Muscle of back (tissue), 13 donors: ENCODE measurements at places on chromosomes 16 and 17.

DNA sequence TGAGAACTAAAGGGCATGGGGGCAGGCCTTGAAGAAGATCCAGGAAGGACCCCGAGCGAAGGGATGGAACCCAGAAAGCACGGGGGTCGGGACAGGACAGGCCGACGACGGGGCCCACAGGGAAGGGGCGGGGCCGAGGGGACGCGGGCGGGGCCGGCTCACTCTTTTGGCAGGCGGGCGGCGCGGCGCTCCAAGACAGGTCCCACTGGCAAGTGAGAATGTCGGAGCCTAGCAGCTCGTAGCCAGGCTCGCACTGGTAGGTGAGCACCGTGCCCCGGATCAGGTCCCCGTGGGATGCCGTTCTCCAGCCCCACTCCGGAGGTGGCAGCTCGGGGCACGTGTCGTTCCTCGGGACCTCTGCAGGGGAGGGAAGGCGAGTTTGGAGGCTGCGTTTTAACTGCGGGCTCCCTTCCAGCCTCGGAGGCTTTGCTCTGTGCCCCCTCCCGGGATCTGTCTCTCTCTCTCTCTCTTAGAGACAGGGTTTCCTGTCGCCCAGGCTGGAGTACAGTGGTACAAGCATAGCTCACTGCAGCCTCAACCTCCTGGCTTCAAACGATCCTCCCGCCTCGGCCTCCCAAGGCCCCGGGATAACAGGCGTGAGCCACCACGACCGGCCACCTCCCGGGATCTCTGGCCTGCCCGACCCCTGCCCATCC lies 13.7 kb upstream of the CDIPT start:
- DNase-seq: no peak

- no peak for DNase-seq
Measured at GRCh38 chr16:11094075-11094856, 149.9 kb downstream of the CLEC16A start.

DNA sequence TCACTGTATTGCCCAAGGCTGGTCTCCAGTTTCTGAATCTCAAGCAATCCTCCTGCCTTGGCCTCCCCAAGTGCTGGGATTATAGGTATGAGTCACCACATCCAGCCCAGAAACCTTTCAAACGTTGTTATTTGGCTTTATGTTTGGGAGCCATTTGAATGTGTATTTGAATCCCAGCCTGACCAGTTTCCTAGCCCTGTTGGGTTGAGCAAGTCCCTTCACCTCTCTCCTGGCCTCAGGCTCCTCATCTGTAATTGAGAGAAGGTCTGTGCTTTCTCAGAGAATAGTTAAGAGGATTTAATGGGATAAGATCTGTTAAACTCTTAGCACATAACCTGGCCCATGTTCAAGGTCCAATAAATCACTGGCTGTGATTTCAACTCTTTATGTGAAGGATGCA lies 385.8 kb upstream of the RBFOX1 start:
- DNase-seq: no peak

GRCh38 chr17:81256616-81257015 lies 17.5 kb downstream of the NDUFAF8 start:
- DNase-seq: no peak

DNA sequence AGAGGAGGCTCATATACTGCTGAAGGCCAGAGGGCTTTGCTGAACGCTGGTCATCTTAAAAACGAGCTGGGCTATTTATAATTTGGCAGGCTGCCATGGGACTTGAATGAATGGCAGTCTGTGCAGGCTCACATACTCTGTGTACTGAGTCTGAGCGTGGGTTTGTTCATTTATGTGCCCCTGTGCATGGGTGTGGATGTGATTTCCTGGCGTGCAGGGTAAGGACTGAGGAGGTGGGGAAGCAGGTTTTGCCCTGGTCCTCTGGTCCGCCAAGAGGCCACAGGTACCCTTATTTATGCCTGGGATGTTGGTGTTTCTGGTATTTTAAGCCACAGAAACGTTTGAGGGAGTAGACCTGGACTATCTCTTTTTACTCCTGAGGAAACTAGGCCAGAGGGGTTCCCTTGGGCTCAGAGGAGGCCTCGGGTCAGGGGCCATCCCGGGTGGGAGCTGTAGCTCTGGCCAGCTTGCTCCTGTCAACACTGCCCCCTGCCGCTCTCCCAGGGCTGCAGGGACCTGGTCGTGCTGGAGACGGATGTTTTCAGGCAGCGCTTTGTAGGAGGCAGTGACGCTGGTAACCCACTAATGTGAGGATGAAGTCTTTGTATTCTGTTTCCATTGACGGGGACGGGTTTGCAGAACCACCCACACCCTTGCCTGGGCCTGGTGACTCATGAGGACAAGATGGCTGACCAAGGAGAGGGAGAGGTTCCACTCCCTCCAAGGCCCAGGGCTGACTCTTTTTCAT lies 184.4 kb downstream of the MSI2 start:
- DNase-seq: peak; percentile 75

DNA sequence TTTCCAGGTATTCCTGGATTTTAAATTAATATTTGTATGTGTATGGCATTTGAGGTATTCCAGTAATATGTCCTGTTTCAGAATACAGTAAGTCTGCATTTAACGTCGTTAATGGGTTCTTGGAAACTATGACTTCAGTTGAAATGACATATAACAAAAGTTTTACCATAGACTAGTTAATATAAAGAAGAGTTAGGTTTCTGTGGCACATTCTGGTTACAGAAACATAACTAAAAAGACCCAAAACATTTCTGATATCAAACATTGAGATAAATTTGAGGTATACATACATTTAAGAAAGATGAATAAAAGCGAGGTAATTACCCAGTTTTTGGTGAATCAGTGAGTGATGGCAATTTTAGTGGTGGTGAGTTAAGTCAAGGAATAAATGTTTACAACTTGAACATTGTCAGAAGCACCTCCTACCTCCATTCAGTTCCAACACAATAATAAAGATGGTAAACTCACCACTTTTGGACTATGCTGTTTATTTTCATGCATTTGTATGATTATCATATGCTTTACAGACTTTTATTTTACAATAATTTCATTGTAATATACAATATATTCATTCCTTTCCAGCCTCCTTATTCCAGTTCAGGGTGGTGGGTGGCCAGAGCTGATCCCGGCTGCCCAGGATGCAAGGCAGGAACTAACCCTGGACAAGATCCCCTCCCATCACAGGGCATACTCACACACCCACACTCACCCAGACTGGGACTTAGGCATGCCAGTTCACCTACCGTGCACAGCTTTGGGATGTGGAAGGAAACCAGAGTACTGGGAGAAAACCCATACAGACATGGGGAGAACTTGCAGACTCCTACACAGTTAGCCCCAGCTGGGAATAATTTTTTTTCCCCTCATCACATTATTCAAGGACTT lies 9.7 kb downstream of the LUC7L3 start:
- DNase-seq: no peak

- no peak for DNase-seq
Measured at GRCh38 chr17:7809086-7809790, 24.8 kb upstream of the KDM6B start.

DNA sequence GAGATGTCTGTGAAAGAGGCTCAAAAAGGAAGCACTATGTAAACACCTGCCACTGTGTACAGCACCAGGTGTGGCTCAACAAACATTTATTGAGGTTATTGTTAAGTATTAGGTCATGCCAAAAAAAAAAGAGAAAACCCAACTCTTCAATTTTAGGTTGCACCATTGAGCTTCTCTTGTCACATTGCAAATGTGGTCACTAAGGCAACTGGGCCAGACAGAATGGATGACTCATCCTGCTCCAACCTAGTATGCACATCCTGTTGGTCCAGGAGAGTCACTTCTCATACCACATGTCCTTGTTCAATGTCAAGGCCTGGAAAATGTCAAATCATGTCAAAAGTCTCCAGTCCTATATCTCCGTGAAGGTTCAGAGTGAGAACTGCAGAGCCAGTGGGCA lies 25.0 kb downstream of the HOXB1 start:
- no peak for DNase-seq

DNA sequence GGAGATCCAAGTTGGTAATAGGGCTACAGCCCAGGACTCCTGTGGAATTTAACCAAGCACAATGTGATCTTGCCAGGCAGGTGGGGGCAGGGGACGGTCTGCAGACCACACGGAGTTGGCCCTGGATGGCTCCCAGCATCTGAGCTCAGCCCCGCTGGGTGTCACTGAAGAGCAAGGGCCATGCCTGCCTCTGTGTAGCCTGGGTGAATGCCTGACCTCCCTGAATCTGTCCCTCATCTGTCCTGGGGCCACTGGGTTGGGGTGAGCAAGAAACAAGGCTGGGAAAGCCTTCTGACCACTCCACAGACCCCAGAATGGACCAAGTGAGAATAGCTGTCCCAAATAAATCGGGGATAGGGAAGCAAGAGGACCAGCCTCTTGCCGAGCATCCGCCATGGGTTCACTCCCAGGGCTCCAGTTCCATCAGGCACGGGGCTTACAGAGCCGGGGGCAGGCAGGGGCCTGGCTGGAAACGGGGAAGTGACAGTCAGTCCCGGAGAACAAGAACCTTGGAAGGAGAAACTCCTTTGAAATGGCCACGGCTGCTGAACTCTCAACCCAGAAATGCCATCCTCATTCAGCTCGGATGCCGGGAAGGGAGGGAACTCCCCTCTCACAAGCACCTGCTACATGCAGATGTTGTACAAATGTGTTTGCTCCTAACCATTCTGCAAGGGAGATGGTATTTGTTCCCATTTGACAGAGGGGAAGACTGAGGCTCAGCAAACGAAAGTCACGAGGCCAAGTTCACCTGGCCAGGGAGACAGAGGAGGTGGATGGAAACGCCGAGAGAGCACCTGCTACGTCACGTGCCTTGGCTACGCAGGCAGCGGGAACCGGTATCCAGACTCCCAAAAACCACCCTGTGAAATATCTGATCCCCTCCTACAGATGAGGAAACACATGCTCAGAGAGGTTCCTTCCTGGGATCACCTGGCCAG lies 50.0 kb downstream of the RMI2 start:
- DNase-seq: no peak

GRCh38 chr16:27706866-27707685 lies 157.1 kb downstream of the KATNIP start:
- no peak for DNase-seq

DNA sequence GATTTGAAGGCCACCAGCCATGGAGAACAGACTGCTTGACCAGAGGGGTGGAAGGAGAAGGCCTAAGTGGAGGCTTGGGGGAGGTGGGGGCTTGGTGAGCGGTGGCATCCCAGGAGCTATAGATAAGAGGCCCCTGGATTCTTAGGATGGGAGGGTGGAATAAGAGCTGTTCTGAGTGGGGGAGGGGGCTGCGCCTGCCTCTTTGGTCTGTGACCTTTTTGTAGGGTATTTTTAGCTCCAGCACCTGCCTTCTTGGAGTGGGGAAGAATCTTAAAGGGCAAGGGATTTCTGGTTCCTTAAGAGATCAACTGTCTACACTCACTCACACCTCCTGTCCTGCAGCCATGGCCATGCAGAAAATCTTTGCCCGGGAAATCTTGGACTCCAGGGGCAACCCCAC lies 567 bp downstream of the ENO3 start:
- peak; percentile 58 for DNase-seq
